ENCODE measurements at places on chromosomes 12 and 14.
A peak's percentile ranks its signal among the peaks of the same experiment; 100 is the strongest.

- DNase-seq, result peak; percentile 67
These were observed 53.7 kb downstream of the GALNT4 start for GRCh38 chr12:89470741-89471509.

GRCh38 chr12:131606218-131606901, 104.5 kb upstream of the SFSWAP start:
- no peak for DNase-seq

DNA sequence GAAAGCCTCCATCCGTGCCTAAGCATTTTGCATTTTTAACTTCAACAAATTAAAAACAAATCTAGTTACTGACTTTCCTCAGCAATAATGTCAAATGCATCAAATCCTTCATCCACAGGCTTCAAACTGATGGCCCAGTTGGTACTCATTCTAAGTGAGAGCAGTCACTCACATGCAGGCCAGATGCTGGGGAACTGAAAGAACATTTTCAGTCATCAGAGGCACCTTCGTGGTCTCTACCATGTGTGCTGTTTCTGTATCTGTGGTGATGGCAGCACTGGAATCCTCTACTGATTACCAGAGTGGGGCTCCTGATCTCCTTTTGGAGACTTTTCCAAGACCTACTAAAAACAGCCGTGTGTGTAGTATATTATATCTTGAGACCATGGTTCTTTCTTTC, 145.2 kb downstream of the PRIMA1 start:
- no peak for DNase-seq

DNA sequence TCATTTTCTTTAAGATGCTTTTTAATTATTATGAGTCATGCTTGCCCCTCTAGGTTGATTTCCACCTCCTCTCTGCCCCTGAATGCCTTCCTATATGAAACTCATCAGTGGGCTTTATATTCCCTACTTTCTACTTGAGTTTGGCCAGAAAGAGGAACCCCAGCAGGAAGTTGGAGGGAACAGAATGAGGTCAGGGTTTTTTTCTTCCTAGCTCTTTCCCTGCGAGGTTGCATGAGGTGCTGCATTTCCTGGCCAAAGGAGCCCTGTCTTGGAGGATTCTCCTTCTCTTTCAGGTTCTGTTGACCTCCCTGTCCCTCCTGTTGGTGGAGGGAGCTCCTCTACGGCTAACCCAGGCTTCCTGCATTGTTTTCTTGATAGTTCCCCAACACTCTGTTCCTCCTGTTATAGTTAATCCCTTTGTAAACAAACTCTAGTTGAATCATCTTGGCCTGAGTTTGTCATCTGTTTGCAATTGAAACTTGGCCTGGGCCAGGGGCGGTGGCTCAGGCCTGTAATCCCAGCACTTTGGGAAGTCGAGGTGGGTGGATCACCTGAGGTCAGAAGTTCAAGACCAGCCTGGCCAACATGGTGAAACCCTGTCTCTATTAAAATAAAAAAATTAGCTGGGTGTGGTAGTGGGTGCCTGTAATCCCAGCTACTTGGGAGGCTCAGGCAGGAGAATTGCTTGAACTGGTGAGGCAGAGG, 15.3 kb upstream of the SPIC start:
- no peak for DNase-seq

- no peak for DNase-seq
These were observed 100.1 kb downstream of the PIK3C2G start for GRCh38 chr12:18361433-18361832.
